ENCODE measurements at places on chromosomes 11 and 22.

DNA sequence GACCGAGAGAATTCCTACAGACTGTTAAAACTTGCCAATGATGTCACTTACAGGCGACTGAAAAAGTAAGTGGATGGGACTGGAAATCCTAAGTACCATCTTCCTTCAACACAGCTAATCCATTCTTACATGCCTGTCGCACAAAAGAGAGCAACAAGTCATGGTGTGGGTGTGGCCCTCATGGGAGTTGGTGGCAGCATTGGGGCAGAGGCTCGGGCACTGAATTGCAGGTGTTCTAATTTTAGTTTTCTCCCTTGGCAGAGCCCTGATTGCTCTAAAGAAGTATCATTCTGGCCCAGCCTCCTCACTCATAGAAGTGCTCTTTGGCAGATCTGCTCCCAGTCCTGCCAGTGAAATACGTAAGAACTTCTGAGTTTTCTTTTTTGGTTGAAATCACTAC lies 4.6 kb downstream of the IGHMBP2 start:
- DNase-seq, result no peak

- DNase-seq, result no peak
Observed at GRCh38 chr11:118264569-118265465, 720 bp upstream of the MPZL2 start.

GRCh38 chr11:95469258-95469657 lies 238.3 kb upstream of the SESN3 start:
- DNase-seq, result no peak

- no peak for DNase-seq
Observed at GRCh38 chr11:71246559-71246958, 5.8 kb downstream of the SHANK2 start.

DNA sequence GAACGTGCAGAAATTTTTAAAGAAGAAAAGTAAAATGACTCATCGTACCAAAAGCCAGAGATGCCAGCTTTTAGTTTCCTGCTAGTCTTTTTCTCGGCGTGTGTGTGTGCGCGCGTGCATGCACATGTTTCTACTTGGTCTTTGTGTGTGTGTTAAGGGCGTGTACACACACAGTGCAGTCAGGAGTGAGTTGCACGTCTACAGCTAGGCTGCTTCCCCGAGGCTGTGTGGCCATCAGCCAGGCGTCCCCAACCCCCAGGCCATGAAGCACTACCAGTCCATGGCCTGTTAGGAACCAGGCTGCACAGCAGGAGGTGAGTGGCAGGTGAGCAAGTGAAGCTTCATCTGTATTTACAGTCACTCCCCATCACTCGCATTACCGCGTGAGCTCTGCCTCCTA lies 36.4 kb downstream of the KCNQ1 start:
- DNase-seq, result no peak

DNA sequence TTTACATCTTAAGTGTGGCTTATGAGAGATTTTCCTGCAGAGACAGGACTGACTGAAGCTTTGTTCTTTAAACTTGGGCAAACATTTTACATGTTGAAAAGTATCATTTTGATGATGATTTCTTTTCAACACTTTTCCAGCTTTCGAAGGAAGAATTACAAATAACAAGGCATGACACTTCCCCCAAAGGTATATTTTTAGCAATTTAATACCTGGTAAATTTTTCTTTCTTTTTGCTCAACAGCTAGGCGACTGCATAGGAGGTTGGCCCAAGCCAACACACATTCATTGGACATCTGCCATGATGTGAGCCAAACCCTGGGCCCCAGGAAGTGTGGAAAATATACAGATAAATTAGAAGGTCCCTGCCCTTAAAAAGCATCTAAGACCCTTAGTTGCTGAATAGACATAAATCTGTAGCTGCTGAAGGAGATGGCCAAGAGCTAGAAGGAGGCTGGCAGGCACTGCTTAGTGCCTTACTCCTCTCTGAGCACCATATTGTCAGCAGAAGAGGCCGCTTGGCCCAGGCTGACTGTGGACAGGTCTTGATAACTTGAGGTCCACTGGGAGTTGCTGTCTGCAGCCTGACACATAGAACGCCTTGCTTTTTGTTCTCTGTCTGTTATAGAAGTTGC lies 53.3 kb upstream of the CD44 start:
- DNase-seq, result no peak

- DNase-seq, result no peak
Observed at GRCh38 chr22:27719036-27719347, 82.6 kb downstream of the MN1 start.

DNA sequence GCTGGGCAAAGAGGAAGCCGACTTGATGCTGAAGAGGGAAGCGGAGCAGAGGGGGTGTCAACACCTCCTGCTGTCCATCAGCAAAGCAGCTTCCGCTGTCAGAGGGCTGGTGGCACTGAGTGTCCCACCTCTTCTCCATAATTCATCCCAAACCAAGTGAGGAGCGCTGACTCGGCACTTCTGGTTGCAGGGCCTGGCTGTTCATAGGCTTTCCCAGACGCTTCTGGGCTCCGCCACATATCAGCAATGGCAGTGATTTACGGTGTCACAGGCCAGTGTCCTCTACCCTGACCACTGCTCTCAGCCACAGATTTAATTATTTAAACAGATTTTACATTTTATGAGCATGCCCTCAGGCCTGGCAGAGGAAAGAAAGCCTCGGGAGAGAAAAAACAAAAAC lies 70.1 kb upstream of the TENM4 start:
- no peak for DNase-seq
